ENCODE measurements at places on chromosomes 7 and 10.

- no peak for DNase-seq
- H3K27me3 ChIP-seq, result no peaks in the 10 kb centered on the region
- H3K27ac ChIP-seq, result no peak overlapping the region
- no peaks in the 10 kb centered on the region for H3K36me3 ChIP-seq
- no peaks in the 10 kb centered on the region for H3K4me1 ChIP-seq
- H3K4me3 ChIP-seq, result no peak overlapping the region
These were observed 10.0 kb upstream of the SFRP5 start for GRCh38 chr10:97781618-97782331.

- H3K4me3 ChIP-seq, result no peak overlapping the region
- no peaks in the 10 kb centered on the region for H3K36me3 ChIP-seq
- DNase-seq, result no peak
- no peak overlapping the region for H3K27ac ChIP-seq
- H3K4me1 ChIP-seq, result no peaks in the 10 kb centered on the region
These were observed 196.5 kb downstream of the GRM8 start for GRCh38 chr7:127056202-127056601.

DNA sequence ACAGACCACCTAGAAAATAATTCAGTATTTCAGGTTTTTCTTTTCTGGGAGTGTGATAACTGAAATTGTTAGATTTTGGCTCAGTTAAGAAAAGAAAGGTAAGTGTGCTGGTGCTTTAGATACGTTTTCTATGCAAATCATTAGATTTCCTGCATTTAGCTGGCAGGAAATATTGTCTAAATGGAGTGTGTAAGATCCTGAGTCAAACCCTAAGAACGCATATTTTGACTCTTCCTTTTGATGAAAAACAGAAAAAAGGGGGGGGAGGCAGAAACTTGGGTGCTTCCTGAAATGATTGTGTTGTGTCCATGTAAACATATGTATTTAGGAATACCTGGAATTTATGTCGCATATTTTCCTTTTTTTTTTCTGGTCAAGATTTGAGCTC is 1.2 kb downstream of the GRK5 start:
- H3K4me1 ChIP-seq, result peaks cover 22% of the 10 kb centered on the region
- no peaks in the 10 kb centered on the region for H3K27me3 ChIP-seq
- no peaks in the 10 kb centered on the region for H3K36me3 ChIP-seq
- DNase-seq, result no peak

- H3K4me1 ChIP-seq, result peaks cover 22% of the 10 kb centered on the region
- no peaks in the 10 kb centered on the region for H3K36me3 ChIP-seq
- peak; percentile 78 for DNase-seq
These were observed 8.0 kb upstream of the DMTF1 start for GRCh38 chr7:87144173-87144657.

GRCh38 chr7:77537136-77537777 is at the start of gene PTPN12:
TSS of gene PTPN12 (plus strand) at chr7:77537295. CDS start at chr7:77537547, 252 bp downstream.
- no peaks in the 10 kb centered on the region for H3K36me3 ChIP-seq
- H3K27me3 ChIP-seq, result no peaks in the 10 kb centered on the region
- peaks cover 3% of the 10 kb centered on the region for H3K4me1 ChIP-seq
- no peak for DNase-seq
- peak within 1 kb of the TSS; percentile 90 for H3K4me3 ChIP-seq
- H3K27ac ChIP-seq, result peak within 1 kb of the TSS; percentile 83

GRCh38 chr10:78362406-78363022 is 328.9 kb downstream of the RPS24 start:
- H3K4me1 ChIP-seq, result no peaks in the 10 kb centered on the region
- H3K4me3 ChIP-seq, result no peak overlapping the region
- no peaks in the 10 kb centered on the region for H3K36me3 ChIP-seq
- no peak overlapping the region for H3K27ac ChIP-seq
- DNase-seq, result no peak

GRCh38 chr7:111525100-111525499 is 37.2 kb downstream of the IMMP2L start:
- no peak overlapping the region for H3K4me3 ChIP-seq
- DNase-seq, result no peak
- peaks cover 19% of the 10 kb centered on the region for H3K4me1 ChIP-seq
- no peaks in the 10 kb centered on the region for H3K36me3 ChIP-seq
- H3K27me3 ChIP-seq, result no peaks in the 10 kb centered on the region

- no peak overlapping the region for H3K4me3 ChIP-seq
- H3K4me1 ChIP-seq, result no peaks in the 10 kb centered on the region
- no peaks in the 10 kb centered on the region for H3K36me3 ChIP-seq
- DNase-seq, result no peak
- no peak overlapping the region for H3K27ac ChIP-seq
These were observed 27.7 kb downstream of the FZD1 start for GRCh38 chr7:91291902-91292301.

GRCh38 chr7:44638611-44639557 is 32.5 kb downstream of the OGDH start:
- H3K27ac ChIP-seq, result peak overlapping the region; percentile 98
- H3K4me1 ChIP-seq, result peaks cover 58% of the 10 kb centered on the region
- H3K27me3 ChIP-seq, result no peaks in the 10 kb centered on the region
- H3K4me3 ChIP-seq, result peak overlapping the region; percentile 38
- DNase-seq, result peak; percentile 80

GRCh38 chr7:16106300-16106699 is 315.0 kb downstream of the CRPPA start:
- H3K4me3 ChIP-seq, result no peak overlapping the region
- no peaks in the 10 kb centered on the region for H3K4me1 ChIP-seq
- H3K27me3 ChIP-seq, result no peaks in the 10 kb centered on the region
- H3K36me3 ChIP-seq, result no peaks in the 10 kb centered on the region
- H3K27ac ChIP-seq, result no peak overlapping the region
- DNase-seq, result no peak

DNA sequence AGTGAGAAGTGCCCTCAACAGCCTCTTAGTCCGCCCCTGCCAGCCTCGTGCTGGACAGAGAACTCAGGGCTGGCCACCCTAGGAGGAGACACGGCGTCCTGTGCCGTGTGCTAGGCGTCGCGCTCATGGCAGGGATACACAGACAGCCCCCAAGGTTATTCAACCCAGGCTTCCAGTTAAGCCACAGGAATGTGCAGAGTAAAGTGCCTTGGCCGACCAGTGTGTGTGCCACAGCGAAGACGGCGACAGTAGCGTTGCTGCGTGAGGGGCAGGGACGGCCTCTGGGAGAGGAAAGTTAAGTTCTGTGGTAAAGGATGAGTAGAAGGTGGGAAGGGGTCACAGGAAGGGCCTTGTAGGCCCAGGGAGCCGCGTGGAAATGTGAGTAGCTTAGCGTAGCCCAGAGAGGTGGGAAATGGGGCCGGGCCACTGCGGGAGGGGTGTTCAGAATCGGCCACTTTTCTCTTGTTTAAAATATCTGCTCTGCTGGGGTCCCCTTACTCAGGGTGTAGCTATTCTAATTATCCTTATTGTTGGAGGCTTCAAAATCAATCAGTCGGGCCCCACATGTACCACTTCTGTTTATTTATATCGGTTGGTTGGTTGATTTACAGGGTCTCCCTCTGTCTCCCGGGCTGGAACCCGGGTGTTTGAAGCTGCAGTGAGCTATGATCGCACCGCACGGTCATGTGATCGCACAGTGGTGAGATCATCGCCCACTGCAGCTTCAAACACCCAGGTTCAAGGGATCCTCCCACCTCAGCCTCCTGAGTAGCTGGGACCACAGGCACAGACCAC is 24.5 kb downstream of the TMEM120A start:
- no peak overlapping the region for H3K27ac ChIP-seq
- no peak overlapping the region for H3K4me3 ChIP-seq
- peaks cover 5% of the 10 kb centered on the region for H3K36me3 ChIP-seq
- no peak for DNase-seq
- no peaks in the 10 kb centered on the region for H3K4me1 ChIP-seq
- no peaks in the 10 kb centered on the region for H3K27me3 ChIP-seq

DNA sequence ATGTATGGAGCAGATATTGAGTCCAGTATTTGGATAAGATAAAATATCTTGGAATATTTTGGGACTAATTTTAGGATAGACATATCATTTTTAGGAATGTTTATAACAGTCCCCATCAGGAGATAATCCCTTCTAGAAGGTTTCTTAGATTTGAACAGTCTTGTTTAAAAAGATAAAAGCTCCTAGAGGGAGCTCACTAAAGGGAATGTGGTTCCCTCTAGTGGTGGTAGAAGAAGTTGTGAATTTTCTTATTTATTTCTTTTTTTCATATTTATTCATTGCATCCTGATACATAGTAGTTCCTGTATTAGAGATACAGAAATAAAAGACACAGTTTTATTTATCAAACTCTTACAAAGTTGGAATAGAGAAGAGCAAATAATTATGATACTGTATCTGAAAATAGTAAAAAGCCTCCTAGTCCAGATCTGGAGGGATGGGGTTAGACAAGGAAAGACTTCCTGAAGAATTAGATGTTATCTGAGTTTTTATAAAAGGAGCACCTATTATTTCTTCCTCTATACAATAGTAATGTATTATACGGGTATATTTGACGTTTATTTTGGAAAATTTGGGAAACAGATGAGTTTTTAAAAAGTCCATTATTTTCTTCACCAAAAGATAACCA is 24.5 kb upstream of the KLF14 start:
- H3K4me3 ChIP-seq, result no peak overlapping the region
- no peaks in the 10 kb centered on the region for H3K27me3 ChIP-seq
- no peak overlapping the region for H3K27ac ChIP-seq
- H3K4me1 ChIP-seq, result no peaks in the 10 kb centered on the region

GRCh38 chr10:110217662-110218008 is 10.2 kb downstream of the MXI1 start:
- peaks cover 3% of the 10 kb centered on the region for H3K27me3 ChIP-seq
- DNase-seq, result no peak
- no peaks in the 10 kb centered on the region for H3K36me3 ChIP-seq
- H3K4me1 ChIP-seq, result peaks cover 13% of the 10 kb centered on the region
- H3K27ac ChIP-seq, result no peak overlapping the region
